ENCODE measurements at places on chromosomes 3 and 15.

DNA sequence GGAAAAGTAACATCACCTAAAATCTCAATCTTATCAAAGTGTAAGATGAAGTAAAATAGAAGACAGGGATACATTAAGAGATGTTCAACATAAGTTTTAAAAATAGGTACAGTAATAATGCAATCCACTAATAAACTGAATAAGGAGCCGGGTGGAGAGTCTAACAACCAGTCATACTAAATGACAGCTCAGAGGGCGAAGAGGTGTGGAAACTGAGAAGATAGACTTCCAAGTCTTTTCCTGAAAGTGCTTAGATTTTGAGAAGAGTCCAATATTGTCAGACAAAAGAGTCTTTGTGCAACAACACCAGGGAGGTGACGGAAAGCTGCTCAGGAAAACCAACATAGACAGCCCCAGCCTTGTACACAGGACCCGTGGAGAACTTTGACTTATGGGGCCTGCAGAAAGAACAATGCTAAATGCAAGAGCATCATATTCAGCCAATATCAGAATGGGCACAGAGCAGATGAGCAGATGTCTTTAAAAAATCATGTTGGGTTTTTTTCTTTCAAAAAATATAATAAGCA is 66.4 kb downstream of the MECOM start:
- no peak for DNase-seq

DNA sequence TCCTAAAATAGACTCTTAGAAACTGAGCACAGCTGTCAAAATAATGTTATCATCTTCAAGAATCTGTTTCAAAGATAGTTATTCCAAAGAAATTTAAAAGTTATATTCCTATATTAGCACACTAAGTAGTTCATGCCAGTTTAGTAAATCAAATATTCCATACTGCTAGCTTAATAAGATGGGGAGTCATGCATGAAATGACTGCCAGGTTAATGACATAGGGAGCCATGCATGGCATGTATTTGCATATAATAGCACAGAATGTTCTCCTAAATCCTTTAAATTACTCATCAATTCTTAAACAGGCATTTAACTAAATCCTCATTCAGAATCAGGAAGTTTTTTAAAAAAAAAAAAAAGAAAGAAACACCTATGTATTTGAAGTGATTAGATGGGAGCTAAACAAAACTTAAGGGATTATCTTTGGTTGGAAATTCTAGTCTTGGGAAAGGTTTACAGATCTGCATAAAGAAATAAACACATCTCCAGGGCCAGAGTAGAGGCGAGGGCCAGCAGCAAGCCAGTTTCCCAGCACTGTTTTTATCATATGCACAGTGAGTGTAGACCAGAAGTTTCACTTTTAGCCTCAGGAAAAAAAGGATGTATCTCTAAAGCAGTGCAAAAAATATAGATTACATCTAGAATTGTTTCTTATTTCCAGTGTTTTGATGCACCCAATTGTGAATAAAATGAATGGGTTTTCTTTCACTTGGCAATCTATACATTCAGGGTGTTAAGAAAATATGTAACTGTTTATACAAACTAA is 366.4 kb upstream of the AGTR1 start:
- DNase-seq: no peak

GRCh38 chr3:112644453-112644852 is 3.5 kb upstream of the CCDC80 start:
- DNase-seq: no peak

- no peak for DNase-seq
Measured at GRCh38 chr3:106810300-106810875, 566.9 kb upstream of the CCDC54 start.

All from cortex of kidney (tissue), 1 donor.